ENCODE measurements at places on chromosomes 5 and 9.

DNA sequence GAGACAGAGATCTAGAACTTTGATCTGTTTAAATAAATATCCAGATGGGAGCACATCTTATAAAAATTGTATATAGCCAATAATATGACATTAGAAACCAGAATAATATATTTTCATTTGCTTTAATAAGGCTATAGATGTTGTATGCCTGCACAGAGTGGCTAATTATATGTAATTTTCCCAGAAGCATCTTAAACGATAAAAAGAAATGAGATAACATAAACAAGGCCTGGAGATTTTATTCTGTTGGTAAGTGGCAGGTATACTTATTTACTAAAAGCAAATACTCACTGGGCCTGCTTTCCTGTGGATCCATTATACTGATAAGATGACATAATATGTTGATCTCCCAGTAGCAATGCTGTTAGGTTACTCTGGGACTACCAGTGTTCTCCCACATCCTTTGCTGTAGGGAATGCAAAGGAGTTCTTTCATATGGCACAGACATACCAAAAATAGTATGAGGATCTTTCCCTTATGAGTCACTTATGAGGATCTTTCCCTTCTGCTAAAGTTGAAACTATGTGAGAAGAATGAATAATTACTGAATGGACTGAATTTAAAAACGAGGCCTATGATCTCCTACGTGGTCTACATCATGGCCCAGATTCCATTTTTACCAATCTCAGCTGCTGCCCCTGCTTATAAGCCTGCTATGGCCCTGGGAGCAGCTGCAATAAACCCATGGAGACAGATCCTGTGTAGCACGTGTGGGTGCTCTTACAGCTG lies 112.1 kb downstream of the NUDT12 start:
- no peak for DNase-seq

- no peak for DNase-seq
These were observed 34.0 kb upstream of the LURAP1L start for GRCh38 chr9:12740845-12741244.

DNA sequence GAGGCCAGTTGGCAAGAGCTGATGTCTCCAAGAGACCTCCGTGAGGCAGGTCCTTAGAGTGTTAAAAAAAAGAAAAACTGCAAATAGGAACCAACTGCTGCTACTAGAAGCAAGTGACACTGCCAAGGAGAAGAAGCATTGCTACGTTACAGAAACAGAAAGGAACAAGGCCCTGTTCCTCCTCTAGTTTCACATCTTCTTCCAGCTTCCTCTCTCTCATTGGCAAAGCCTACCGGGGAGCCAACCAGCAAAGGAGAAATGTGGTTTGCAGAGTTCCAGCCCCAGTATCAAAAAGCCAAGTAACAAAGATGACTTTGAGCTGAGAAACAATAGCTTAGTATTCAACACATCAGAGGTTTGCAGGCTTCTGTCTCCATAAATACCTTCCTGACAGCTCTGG lies 145.9 kb downstream of the PRELID2 start:
- DNase-seq, result no peak

GRCh38 chr5:64637144-64637543 lies 53.2 kb upstream of the SHISAL2B start:
- DNase-seq, result no peak

- DNase-seq, result no peak
These were observed 230.3 kb downstream of the AUH start for GRCh38 chr9:91131433-91131839.

- no peak for DNase-seq
These were observed 14.5 kb downstream of the GRAMD2B start for GRCh38 chr5:126437721-126438120.

- no peak for DNase-seq
These were observed 77.5 kb downstream of the ZSWIM6 start for GRCh38 chr5:61409568-61409967.

DNA sequence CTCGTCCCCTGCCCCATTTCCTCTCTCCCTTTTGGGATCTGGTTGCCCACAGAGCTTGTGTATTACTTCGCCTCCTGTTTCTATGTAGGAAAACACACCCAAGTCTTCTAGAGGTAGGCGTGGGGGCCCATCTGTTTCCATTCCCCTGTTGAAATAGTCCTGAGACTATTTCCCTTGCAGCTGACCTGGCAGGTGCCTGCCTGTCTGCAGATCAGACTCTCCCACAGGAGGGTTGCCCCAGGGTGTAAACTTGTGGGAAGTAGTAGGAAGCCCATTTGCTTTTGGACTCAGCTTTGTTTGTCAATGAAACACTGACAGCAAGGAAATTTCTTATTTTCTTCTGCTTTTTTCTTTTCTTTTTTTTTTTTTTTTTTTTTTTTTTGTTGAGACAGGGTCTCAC lies 16.3 kb upstream of the GARNL3 start:
- no peak for DNase-seq

DNA sequence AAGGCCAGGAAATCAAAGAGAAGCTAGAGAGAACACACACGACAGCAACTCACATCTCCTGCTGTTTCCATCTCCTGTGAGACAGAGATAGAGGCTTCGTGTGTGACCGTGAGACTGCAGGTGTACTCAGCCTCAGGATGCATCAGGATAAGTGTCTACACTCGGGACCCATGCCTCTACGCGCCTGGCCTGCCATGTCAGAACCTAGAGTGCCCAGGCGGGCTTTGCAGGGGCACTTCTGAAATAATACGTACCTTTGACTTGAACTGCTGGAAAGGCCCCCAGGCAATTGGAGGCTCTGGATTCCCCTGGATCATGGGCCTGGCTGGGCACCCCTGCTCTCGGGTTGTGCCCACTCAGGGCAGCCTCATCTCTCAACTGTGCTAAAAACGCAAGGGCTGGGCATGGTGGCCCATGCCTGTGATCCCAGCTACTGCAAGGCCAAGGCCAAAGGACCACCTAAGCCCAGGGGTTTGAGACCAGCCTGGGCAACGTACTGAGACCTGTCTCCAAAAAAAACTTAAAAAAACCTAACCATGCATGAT lies 13.0 kb downstream of the CLPTM1L start:
- no peak for DNase-seq

- DNase-seq, result no peak
These were observed 116.9 kb downstream of the FGF1 start for GRCh38 chr5:142568996-142569335.

- DNase-seq, result no peak
These were observed 64.7 kb downstream of the GABBR2 start for GRCh38 chr9:98644011-98644410.

DNA sequence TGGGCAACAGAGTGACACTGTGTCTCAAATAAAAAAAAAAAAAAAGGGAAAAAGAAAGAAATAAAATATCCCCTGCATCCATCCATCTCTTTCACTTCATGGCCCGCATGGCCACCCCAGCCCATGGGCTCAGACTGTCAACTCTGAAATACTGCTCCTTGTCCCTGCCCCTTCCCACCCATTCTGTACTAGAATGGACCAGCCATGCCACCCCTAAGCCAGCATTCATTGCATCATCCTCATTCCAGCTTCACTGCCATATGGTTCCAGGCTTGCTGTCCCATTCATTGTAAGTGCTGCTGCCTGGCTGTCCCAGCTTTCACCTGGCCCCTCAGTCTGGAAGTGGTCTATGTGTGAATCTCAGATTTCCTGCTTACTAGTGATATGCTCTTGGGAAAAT lies 46.2 kb downstream of the SPRY4 start:
- no peak for DNase-seq

- no peak for DNase-seq
These were observed 187.2 kb upstream of the ZNF462 start for GRCh38 chr9:106675780-106676179.

GRCh38 chr9:121233906-121234831 lies 32.5 kb upstream of the RAB14 start:
- DNase-seq, result no peak

- DNase-seq, result no peak
These were observed 152.7 kb upstream of the SGCD start for GRCh38 chr5:156174225-156174624.

DNA sequence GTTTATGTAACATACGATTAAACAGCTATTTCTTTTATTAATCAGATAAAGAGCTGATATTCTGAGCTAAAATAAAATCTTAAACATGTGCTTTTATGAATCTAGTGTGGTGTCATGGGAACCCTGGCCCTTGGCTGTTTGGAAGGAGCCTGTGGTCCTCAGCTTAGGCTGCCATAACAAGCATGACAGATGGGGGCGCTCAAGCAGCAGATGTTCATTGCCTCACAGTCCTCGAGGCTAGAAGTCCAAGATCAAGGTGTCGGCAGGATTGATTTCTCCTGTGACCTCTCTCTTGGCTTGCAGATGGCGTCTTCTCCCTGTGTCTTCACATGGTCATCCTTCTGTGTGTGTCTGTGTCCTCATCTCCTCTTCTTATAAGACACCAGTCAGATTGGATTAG lies 448.2 kb downstream of the GADD45G start:
- no peak for DNase-seq

DNA sequence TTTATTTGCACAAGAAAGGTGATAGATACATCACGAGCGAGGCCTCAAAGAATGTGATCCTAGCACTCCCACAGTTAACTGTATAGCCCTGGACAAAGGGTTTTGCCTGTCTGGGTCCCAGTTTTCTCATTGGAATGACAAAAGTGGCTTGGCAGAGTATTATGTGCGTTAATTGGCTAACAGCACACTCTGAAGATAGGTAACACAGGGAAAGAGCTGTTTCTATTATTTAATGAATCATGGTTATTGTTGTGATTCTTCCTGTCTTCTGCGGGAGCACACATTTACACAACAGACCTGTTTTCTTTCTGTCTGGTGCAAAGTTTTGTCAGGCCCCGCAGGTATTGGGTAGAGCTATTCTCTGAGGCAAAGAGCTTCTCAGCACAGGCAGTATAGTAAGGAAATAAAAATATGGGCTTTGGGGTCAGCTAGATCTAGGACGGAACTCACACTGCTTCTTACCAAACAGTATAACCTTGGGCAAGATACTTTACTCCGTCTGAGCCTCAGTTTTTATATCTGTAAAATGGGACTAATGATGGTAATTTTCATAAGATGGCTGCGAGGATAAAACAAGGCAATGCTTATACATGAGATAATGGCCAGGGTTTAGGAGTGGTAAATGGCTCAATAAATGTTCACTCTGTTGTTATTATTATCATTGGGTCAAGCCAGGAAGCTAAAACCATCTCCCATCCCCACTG lies 78.9 kb downstream of the PLAC8L1 start:
- DNase-seq, result no peak

DNA sequence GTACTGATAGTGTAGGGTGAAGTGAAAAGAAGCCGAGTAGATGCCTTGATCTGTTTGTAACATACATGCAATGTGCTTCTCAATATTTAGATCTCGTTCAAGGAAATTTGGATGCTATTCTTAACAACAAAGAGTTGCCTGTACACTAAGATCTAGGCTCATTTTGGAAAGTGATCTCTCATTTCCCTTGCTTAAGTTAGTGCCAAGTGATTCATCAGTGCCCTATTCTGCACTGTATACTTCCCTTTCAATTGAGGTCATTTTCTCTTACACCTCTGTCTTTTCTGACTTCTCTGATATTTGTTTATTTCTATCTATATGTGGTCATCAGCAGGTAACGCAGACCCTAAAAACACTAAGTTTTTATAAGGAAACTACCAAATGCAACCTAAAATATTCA lies 528.6 kb upstream of the PTPRD start:
- no peak for DNase-seq

GRCh38 chr5:97528941-97529340 lies 345.9 kb upstream of the RIOK2 start:
- DNase-seq, result no peak

GRCh38 chr9:71607461-71607881 lies 160.8 kb downstream of the CEMIP2 start:
- no peak for DNase-seq

- no peak for DNase-seq
These were observed 47.1 kb upstream of the CHSY3 start for GRCh38 chr5:129857116-129857515.

- DNase-seq, result no peak
These were observed 39.8 kb upstream of the SLC24A2 start for GRCh38 chr9:19828576-19829109.

DNA sequence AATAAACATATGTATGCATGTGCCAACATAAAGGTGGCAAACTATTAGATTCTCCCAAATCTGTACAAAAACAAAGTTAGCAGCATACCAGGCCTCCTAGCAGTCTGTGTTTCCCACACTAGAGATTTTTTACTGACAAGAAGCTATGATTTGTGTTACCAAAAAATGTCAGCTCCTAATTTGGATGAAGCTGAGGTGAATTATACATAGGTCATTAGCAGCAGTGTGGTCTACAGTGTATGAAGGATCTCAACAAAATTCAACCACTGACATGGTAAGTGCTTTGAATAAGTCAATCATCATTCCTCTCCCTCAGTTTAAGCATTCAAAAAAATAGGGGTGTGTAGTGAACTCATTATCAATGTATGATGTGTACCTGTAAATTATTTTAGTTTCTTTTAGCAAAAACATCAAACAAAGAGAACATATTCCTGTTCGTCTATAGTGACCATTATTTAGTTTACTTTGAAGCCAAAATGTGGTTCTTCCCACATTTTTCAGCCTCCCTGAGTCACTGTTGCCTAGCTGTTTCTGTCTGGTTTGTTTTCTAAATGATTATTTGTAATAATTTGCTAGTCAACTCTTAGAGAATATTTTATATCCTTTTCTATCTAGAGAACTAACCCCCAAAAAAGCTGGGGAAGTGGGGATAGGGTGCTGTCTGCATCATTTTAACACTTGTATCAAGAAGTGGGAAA lies 52.1 kb upstream of the RGMB start:
- DNase-seq, result no peak

GRCh38 chr5:13508559-13508958 lies 435.9 kb downstream of the DNAH5 start:
- DNase-seq, result no peak

GRCh38 chr5:59188419-59189225 lies 605.7 kb downstream of the RAB3C start:
- DNase-seq, result no peak

DNA sequence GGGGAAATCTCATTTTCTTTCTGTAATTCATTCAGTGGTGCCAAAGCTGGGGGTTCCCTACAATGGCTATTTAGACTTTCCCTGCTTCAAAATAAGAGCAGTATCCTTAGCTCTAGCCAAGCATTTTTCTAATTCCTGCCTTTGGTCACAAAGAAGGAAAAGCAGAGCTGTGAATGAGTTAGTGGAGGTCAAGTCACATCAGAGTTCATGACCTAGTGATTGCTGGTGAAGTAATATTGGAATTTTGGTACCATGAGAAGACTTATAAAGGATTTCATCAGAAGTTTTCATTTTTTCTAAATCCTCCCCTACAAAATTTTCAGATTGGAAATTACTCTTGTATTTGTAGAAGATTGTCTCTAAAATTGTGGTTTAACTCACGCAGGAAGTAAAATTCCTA lies 28.0 kb downstream of the DNAJC21 start:
- DNase-seq, result no peak

Data from cortex of kidney (tissue), 1 donor.